ENCODE measurements at places on chromosomes 3 and 15. TPM values are rescaled to one million over a fixed set of nuclear protein-coding genes. Genes with fewer than 3 reads are reported as not detected.

The CLDN1 gene
- 2.6 TPM for polyA plus RNA-seq

The SLC28A1 gene
- 0.39 TPM for polyA plus RNA-seq

The RMDN3 gene
- 20.2 TPM for polyA plus RNA-seq

The ATOSA gene
- polyA plus RNA-seq = 21.5 TPM

The FAM98B gene
- polyA plus RNA-seq = 26.5 TPM

The EIF4E3 gene
- 7.9 TPM for polyA plus RNA-seq

The UROC1 gene
- 0.10 TPM for polyA plus RNA-seq

- no peak for DNase-seq
These were observed 9.3 kb upstream of the SLC12A8 start for GRCh38 chr3:125221831-125222230.

- no peak for DNase-seq
These were observed 35.4 kb upstream of the GRM7 start for GRCh38 chr3:6825524-6825923.

DNA sequence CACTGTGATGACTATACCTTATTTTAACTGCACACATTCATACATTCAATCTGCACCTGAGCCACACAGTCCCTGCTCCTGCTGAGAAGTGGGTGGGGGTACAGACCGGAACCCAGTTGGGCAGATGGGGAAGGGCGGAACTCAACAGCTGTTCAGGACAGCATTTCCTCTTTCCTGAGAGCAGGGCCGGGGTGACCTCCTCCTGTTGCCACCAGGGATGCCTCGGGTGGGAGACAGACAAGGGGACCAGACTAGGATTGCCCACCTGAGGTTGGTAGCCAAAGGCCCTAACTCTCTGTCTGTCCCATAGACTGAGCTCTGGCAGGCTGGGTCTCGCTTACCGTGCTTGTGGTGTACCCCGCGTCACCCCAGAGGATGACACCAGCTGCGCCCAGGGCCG lies 3.9 kb downstream of the HYAL2 start:
- no peak for DNase-seq

DNA sequence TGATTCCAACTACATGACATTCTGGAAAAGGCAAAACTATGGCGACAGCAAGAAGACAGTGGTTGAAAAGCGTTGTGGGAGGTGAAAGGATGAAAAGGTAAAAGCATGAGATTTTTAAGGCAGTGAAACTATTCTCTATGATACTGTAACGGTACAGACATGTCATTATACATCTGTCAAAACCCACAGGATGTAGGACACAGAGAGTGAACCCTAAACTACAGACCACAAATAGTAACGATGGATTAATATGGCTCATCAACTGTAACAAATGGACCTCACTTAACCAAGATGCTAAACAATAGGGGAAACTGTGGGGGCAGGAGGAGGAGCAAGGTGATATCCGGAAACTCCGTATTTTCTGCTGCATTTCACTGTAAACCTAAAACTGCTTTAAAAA lies 39.1 kb downstream of the MYO9A start:
- no peak for DNase-seq

- DNase-seq = no peak
These were observed 830 bp downstream of the SEMA4B start for GRCh38 chr15:90201944-90202375.

- no peak for DNase-seq
These were observed 61.7 kb downstream of the B3GALNT1 start for GRCh38 chr3:161043336-161044035.

DNA sequence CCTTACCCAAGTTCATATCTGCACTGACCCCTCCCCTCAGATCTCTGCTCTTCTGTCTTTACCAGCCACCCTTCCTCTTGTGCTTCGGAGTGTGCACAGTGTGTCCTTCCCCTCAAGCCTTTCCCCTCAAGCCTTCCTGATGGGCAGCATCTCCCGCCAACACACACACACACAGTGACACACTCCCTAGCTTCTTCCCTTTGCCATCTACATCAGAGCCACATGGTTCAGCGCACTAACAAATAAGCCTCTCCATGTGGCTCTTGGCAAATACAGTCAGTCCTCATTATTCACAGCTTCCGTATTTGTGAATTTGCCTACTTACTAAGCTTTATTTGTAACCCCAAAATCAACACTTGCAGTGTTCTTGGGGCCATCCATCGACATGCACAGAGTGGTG lies 37.5 kb downstream of the SH3BP5 start:
- no peak for DNase-seq

- no peak for DNase-seq
These were observed 104.5 kb downstream of the IL20RB start for GRCh38 chr3:137062250-137062649.

GRCh38 chr3:101870138-101870537 lies 20.8 kb downstream of the NFKBIZ start:
- no peak for DNase-seq

DNA sequence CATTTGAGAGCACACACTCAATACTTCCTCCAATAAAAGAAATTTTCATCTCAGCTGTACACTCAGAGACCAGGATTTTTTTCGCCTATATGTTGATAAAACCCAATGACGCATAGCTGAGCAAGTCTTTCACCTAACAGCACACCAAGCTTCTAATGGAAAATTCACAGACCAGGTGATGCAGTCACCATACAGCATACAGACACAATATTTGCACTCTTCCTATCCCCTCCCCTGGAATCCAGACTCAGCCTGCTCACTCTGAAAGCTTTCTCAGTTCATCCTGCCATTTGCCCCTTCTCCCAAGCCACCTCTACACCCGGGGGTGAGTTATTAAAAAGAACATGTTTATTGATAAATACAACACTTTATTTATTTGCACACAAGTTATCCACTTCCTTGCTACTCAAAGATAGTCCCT lies 1.7 kb downstream of the TBC1D5 start:
- DNase-seq = no peak

GRCh38 chr3:150429767-150430671 lies 21.9 kb downstream of the TSC22D2 start:
- no peak for DNase-seq

- DNase-seq = no peak
These were observed 192.5 kb upstream of the LINGO1 start for GRCh38 chr15:77825252-77825542.

- DNase-seq = no peak
These were observed 225.1 kb upstream of the CNTN3 start for GRCh38 chr3:74839566-74839965.

DNA sequence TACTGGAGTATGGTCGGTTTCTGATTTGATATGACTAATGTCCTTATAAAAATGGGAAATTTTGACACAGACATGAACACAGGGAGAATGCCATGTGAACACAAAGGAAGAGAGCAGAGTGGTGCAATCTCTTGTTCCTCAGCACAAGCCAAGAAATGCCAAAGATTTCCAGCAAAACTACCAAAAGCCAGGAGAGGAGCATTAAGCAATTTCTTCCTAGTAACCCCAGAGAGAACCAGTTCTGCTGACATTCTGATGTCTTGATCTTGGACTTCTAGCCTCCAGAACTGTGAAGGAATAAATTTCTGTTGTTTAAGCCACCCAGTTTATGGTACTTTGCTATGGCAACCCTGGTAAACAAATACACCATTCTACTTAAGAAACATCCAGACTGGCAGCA lies 227.8 kb upstream of the MRPL3 start:
- no peak for DNase-seq

DNA sequence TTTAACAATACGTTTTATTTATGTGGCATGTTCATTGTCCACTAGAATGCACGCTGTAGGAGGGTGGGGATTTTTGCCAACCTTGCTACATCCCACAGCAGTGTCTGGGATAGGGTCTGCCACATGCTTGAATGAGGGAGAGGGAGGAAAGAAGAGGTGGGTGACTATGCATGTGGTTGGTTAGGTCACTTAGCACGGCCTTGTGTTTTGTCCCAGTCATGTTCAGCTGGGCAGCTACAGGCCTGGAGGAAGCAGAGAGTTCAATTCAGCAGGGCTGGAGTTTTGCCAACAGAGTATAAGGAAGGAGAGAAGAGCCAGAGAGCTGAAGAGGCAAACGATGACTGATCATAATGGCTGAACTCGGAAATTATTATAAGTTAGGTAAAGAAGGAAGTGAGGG lies 268.4 kb upstream of the NSMCE3 start:
- DNase-seq = no peak

DNA sequence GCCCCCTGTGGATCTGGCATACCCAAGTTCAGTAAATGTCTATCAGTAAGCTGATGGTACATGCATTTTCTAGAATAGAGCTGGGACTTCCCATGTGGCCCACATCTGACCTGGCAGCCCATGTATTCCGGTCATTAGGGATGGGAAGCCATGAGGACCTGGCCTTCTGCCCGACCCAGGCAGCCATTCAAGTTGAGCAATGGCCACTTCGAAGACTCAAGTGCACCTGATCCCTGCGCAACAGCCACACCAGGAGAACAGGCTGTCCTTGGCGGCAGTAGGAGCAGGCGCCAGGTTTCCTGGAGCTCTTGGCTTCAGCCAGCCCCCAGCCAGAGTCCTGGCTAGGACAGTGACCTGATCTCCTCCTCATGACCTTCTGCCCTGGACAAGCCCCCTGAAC lies 14.6 kb downstream of the HEMK1 start:
- no peak for DNase-seq

GRCh38 chr3:71872256-71872655 lies 87.3 kb upstream of the PROK2 start:
- DNase-seq = no peak

GRCh38 chr3:85935171-85935570 lies 976.4 kb downstream of the CADM2 start:
- DNase-seq = no peak

GRCh38 chr3:105827959-105828358 lies 40.9 kb downstream of the CBLB start:
- no peak for DNase-seq

- no peak for DNase-seq
These were observed 82.7 kb downstream of the ABHD5 start for GRCh38 chr3:43773273-43774094.

DNA sequence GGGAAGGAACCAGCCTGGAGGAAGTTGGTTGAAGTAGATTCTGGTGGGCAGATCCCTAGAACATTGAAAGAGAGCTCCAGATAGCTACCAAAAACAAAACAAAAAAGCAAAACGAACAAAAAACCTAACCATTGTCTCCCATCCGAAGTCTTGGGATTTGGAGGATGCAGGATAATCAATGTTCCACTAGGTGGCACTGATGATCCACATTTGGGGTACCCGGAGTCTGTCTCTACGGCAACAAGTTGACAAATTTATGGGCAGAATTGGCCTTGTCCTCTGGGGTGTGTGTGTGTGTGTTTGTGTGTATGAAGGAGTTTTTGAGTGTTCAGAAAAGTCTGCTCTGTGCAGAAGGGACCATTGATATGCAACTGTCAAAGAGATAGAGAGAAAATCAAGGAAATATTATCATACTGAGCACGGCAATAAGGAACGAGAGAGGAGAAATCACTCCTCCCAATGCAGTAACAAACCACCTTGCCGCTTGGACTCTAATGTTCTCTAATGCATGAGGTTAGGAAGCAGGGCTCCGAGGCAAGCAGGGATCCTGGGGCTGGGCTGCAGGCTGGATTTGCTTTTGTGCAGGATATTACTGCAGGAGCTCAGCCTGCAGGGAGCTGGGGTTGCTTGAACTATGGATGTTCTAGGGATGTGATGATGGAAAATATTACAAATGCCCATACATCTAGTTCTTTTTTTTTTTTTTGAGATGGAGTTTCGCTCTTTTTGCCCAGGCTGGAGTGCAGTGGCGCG lies 59.8 kb upstream of the KLHL25 start:
- no peak for DNase-seq
